ENCODE measurements at places on chromosomes 12 and 14.

DNA sequence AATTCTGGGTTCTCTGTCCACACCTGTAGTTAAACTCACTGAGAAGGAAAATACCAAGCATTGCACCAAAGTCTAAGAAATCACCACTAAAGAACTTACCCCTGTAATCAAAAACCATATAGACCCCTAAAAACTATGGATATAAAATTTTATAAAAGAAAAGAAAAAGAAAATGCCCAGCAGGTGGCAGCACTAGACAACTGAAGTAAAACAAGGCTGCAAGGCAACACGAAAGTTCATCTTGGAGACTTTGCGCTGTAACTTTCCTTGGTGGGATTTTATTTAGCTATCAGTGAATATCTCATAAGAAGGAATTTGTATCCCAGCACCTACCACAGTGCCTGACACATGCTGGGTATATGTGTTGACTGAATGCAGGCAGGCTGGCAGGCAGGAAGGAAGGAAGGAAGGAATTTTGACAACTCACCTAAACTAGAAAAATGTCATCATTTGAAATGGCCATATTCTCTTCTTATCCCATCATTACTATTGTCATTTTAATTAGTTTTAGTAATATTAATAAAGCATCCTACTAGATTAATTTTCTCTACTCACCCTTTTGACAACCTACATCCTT, 68.2 kb upstream of the ETV6 start:
- peak; percentile 66 for DNase-seq

DNA sequence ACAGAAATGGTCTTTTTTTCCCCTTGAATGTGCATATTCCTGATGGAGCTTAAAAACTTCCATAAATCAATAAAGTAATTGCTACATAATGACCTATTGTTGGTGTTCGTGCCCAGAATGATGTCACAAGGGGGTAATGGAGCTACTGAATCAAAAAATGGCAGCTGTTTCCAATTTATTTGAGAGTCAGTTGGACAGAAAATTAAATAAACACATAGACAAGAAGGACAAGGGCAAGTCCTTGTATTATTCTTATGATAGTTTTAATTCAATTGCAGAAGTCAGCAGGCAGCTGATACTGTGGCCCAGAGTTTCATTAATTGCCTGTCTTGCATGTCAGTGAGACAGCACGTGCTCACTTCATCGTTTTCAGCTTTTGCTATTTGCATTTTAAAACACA, 473.5 kb downstream of the ETNK1 start:
- DNase-seq = no peak

DNA sequence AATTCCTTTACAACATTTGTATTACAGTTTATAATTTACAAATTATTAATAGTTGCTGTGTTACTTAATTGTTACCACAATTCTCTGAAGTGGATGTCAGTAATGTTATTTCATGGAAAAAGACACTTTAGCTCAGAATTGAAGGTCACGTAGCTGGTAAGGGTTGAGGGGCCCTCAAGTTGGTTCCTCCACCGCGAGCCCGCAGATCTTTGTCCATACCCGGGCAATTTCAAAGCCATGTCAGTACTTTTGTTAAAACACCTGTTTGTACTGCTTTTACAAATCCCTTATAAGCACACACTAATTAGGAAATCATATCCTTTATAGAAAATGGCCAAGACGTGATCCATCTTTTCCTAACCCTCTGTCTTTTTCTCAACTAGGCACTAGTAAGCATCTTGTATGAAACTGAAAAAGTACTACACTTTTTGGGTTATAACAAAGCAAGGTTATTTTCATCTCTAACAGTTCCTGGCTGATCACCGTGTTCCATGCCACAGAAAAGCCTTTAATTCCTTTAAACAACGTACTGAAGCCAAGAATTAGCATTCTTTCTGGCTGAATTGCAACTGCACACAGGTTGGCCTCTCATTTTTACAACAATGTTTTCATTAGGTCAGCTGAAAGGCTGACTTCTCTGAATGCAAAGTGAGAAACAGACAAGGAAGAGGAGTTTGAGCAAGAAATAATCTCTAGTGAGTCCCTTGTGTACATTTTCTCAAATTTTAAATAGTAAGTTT, 76.1 kb downstream of the CNTN1 start:
- DNase-seq = peak; percentile 90

DNA sequence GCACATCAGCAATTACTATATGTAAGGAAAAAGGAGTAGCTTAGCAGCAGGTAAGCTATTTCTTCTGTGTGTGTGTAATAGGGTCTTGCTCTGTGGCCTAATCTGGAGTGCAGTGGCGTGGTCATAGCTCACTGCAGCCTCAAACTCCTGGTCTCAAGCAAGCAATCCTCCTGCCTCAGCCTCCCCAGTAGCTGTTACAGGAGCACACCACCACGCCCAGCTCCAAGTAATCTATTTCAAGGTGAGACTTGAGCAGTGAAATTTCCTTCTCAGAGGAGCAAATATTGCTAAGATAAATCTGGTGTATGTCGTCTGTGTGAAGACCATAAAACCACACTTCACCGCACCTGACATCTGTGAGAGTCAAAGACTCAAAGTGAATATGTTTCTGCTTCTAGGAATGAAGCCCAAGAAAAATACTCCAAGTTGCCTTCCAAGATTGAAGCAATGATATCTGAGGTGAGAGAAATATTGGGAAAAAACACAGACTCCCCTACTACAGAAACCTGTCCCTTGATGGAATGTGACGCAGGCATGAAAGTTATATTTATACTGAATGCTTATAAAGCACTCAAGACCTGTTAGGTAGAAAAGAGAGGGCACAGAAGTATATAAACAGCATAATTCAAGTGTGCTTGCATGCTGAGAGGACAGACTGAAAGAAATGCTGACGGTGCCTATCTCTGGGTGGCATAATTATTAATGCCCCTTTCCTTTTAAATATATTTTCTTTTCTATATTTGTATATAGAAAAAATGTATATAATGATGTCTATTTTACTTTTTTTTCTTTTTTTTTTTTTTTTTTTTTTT, 2.5 kb upstream of the SELPLG start:
- no peak for DNase-seq

GRCh38 chr14:70188659-70189455, at the start of gene SLC8A3:
Gene SLC8A3 (minus strand): TSS chr14:70188951. CDS start chr14:70168422, 20,529 bp downstream.
- peak; percentile 83 for DNase-seq

DNA sequence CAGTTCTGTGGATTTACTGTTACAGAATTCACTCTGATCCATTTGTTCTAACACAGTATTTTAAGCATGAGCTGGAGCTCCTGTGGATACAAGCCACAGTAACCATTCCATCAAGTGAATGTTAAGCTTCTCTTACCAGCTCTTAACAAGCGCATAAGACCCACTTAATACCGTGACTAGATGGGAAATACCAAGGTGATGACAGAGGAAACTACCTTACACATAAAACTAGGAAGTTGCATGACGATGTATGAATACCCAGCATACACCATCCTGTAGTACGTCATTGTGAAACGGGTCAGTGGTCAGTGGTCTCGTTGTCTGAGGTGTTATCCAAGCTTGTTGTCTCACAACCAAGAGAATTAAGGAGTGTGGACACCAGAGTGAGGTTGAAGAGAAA, 2.0 kb upstream of the GALC start:
- DNase-seq = no peak

DNA sequence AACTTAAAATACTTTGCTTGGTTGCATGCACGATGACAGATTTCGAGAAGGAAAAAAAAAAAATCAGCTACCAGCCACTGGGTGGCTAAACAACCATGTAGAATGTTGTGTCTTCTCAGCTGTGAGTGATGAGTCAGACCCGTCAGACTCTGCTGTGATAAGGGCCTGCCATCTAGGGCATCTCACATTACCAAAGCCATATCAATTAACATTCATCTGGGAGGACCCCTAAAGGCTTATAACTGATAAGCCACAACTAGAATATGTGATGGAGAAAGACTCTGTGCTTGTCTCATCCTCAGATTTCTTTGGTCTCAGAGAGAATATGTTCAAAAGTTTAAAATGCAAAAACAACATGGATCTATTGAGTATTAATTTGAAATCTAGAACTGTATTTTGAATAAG, 111.5 kb downstream of the PAX9 start:
- no peak for DNase-seq

- peak; percentile 34 for DNase-seq
Observed at GRCh38 chr12:9041321-9041720, 52.0 kb downstream of the KLRG1 start.

DNA sequence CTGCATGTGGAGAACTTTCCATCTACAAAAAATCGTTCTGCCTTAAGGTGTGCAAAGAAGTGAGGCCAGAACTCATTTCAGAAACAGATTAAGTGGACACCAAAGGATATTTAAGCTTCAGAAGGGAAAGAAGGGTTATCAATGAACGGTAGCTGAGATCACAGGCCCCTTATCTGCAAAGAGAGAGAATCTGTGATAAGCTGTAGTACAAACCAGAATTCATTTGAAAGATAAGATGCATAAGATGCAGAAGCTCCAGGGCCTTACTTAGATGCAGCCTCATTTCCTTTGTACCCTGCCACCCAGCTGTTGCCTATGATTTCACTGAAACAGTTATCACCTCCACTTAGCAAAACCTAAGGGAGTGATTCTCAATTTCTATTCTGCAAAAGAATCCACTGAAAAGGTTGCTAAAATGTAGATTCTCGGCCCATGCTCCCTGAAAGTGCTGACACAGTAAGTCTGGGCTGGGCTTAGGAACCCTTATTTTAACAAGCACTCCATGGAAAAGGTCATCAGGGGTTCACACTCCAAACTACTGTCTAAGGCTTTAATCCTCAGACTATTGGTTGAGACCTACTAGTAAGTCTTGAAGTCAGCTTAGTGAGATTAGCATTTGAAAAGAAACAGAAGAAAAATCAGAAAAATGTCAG, 64.8 kb downstream of the HELB start:
- no peak for DNase-seq

- DNase-seq = peak; percentile 15
Observed at GRCh38 chr12:118375348-118375747, 1.0 kb upstream of the SUDS3 start.
